ENCODE measurements at places on chromosomes 3 and 15.
A peak's percentile ranks its signal among the peaks of the same experiment; 100 is the strongest.

DNA sequence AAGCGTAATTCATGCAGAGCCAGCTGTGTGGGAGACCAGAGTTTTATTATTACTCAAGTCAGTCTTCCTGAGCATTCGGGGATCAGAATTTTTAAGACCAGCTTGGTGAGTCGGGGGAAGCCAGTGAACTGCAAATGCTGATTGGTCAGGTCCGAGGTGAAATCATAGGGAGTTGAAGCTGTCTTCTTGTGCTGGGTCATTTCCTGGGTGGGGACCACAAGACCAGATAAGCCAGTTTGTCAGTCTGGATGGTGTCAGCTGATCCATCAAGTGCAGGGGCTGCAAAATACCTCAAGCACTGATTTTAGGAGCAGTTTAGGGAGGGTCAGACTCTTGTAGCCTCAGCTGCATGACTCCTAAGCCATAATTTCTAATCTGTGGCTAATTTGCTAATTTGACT, 228.1 kb upstream of the ATP10A start:
- DNase-seq = no peak

DNA sequence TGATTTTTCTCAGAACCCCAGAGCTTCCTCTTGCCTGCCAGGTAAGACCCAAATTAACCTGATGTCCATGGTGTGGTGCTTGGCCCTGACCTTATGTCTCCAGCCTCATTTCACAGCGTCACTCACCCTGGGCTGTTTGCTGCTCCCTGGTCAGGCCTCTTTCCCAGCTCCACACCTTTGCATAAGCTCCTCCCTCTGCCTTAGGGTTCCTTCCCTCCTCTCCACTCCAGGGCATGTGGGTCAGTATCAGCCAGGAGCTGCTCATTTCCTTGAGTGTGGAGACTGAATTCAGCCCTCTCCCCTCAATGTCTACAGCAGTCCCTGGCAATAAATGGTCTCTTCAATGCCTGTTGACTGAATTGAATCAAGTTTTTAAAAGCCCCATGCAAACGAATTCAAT, 75.6 kb upstream of the ANKRD34C start:
- DNase-seq = no peak

GRCh38 chr3:128004661-128005060, 47.6 kb upstream of the SEC61A1 start:
- DNase-seq = no peak

GRCh38 chr3:101642441-101642840, 34.5 kb downstream of the ZBTB11 start:
- DNase-seq = no peak

DNA sequence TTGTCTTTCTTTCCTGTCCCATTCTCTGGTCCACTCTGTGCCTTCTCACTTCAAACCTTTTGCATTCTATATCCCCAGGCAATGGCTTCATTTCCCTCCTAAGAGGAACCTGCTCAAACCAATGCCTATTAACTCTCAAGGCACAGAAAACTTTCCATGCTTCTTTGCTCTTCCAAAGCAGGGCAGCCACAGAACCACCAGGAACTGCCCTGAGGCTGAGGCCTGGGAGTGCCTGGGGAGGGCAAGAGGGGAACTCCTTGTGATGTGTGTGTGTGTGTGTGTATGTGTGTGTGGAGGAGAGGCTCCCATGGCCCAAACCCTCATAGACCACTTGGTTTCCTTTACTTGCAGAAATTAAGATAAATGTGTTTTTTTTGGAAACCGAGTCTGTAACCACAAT, 14.1 kb upstream of the PGPEP1L start:
- no peak for DNase-seq

DNA sequence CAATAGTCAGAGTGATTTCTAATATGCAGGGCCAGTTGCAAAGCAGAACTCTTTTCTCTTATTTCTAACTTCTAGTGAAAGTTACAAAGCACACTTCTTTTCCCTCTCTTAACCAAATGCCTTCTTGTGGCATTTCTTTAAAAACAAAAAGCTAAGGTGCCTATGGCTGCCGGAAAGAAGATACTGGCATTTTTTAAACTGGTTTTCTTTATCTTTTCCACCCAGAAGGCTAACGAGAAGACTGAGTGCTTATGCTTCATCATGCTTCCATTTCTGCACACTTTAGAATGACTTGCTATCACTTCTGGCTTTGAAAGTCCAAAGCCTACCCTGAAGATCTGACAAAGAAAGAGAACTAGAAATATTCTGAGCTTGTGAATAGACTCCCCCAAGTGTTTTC, 141.3 kb downstream of the P2RY1 start:
- DNase-seq = no peak

DNA sequence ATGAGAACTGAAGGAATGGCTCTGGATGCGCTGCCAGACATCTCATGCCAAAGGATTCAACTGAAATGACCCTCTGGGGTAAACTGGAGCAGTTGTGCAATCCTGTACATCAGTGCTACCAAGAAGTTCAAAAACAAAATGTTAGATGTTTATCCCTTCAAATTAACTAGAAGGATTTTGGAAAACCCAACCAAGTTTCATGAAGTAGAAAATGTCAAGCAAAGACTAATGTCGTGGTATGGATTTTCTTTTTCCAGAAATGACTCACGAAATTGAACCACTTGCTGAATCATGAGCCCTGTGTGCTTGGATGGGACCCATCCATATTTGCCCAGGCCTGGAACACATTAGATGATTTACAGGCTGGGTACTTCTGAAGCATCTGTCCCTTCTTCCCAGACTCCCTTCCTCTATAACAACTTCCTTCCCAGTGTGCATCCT, 101.6 kb downstream of the LRTM1 start:
- DNase-seq = no peak

GRCh38 chr15:84862214-84862975, 22.1 kb upstream of the SLC28A1 start:
- no peak for DNase-seq

- peak; percentile 73 for DNase-seq
Measured at GRCh38 chr15:56496635-56497034, 31.7 kb upstream of the MNS1 start.

DNA sequence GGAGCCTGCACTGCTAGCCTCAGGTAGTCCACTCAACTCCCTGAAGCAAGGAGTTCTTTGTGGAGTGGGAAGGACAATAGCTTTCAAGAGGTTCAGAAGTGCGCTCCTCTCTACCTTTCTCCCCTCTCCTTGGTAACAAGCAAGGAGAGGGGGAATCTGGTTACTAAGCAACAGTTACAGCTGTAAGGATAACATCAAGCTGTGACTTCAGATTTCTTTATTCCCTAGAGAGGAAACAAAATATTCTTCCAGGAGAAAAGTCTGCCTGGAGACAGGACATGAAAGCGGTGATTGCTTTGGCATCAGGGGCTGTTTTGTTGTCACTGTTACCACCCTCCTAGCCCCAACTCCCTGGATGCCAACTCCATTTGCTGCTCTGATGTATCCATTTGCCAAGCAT, 70.4 kb downstream of the TRANK1 start:
- peak; percentile 10 for DNase-seq

DNA sequence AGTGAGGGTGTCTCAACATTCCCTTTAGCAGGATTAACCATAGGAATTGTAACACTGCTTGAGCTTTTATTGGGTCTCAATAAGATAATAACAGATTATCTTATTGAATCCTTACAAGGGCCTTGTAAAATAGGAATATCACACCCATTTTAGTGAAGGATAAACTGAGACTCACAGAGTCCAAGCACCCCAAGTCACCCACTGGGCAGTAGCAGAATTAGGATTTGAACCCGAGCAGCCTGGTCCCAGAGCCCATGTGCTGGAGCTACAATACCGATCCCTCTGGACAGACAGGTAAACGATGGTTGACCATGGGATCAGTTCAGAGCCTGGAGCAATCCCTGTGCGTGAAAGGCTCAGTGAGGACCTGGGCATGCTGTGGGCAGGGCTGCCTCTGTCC, 56.3 kb upstream of the MRPS22 start:
- no peak for DNase-seq

GRCh38 chr3:126202276-126202675, 21.9 kb upstream of the ALDH1L1 start:
- DNase-seq = no peak

- peak; percentile 74 for DNase-seq
Measured at GRCh38 chr15:40320931-40321371, 2.5 kb upstream of the INAFM2 start.

DNA sequence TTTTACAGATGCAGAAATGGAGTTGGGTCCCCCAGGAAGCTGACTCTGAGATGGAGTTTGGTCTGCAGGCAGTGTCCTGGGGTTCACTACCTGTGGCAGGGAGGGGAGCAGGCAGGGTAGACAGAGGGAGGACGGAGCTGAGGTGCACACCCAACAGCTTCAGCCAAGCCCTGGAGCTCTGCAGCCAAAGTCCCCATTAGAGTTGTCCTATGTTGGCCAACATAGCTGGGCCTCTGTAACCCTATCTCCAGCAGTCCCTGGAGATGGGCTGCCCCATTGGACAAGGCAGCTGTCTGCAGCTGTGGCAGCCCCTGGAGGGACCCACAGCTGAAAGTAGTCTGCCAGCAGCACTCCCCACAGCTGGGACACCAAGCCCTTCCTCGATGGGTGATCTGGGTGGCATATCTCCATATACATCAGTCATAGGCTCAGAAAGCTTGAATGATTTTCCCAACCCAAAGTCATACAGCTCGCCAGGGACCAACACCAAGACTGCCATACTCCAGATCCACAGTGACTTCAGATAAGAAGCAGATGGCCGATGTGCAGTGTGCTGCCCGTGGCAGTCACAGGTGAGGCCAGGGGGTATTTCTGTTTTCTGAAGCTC, 31.9 kb downstream of the STARD5 start:
- peak; percentile 11 for DNase-seq

DNA sequence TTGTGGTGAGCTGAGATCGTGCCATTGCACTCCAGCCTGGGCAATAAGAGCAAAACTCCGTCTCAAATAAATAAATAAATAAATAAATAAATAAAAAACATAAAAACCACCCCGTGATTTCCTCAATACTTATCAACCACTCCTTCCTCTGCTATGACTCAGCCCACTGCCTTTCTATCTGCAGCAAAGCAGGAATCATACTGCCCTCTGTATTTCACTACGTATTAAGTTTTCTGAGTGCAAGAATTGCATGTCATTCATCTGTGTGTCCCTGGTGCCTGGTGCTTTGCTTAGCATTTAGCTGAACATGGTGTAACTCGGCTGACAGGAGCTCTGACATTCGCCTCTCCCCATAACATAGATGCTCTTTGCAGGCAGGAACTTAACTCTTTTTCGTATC, 7.1 kb downstream of the LSG1 start:
- DNase-seq = no peak

GRCh38 chr3:186648851-186649250, 8.7 kb downstream of the FETUB start:
- DNase-seq = no peak

GRCh38 chr3:54949491-54950044, 21.7 kb upstream of the LRTM1 start:
- no peak for DNase-seq

- DNase-seq = no peak
Measured at GRCh38 chr3:49901366-49902339, 2.0 kb downstream of the MST1R start.

- peak; percentile 27 for DNase-seq
Measured at GRCh38 chr15:90200534-90201129, 498 bp upstream of the SEMA4B start.

- DNase-seq = no peak
Measured at GRCh38 chr15:64979252-64979710, 10.4 kb downstream of the SPG21 start.

GRCh38 chr3:174002543-174002942, 605.0 kb downstream of the NLGN1 start:
- DNase-seq = no peak

- peak; percentile 77 for DNase-seq
Measured at GRCh38 chr15:33132722-33133345, 61.7 kb downstream of the FMN1 start.

- DNase-seq = no peak
Measured at GRCh38 chr3:31352331-31352730, 180.4 kb upstream of the STT3B start.

All from SK-N-DZ (cell line).